Inflammatory macrophage (primary cell): ENCODE measurements at places on chromosomes 6 and 20.

GRCh38 chr6:42618686-42619085 is 54.9 kb downstream of the UBR2 start:
- no peak for DNase-seq

- no peak for DNase-seq
Observed at GRCh38 chr6:124298730-124299129, 495.1 kb downstream of the NKAIN2 start.

DNA sequence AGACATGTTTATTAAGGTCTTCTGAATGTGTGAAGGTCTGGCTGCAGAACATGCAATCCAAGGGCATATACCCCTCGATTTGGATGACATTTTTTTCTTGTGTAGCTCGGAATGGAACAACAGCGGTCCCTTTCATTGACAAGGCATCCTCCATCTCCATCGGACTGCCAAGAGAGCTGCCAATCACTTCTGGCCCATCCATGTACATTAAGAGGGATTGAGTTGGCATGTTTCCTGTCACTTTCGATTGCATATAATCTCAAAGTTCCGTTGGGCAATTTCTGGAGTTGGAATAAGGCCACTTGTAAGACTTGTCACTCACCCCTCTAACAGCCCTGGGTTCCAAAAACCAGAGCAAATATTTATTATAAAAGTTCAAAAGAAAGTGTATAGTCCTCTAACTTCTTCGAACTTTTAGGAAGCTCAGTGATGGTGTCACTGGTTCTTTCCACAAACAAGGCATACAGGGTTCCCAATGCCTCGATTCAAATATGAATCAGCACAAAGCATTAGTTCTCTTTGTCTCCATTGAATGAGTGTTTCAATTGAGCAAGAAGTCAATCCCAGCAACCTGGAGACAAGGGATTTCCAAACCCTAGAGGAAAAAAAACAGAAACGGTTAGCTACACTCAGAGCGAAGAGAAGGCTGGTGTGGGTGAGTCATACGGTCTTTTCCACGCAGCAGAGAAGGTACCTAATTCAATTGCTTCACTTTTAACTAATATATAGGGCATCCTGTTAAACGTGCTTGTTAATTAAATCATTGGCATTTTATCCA is 10.9 kb downstream of the ZNF217 start:
- DNase-seq = peak; percentile 87

DNA sequence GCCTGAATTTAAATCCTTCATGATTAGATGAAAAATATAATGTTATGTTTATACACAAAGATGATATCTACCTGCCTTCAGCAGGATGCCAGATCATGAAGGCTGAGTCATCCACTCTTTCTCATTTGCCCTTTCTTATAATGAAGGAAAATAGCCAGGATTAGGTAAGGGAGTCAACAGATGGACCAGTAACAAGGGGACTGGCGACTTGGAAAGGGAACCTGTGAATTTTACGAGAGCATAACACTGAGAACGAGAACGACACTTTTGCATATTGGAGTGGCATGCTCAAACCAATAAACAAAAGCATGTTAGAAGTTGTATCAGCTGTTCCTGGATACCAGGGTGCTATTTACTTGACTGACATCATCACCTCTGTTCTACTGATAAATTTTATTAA is 154.0 kb downstream of the LAMP5 start:
- DNase-seq = no peak

DNA sequence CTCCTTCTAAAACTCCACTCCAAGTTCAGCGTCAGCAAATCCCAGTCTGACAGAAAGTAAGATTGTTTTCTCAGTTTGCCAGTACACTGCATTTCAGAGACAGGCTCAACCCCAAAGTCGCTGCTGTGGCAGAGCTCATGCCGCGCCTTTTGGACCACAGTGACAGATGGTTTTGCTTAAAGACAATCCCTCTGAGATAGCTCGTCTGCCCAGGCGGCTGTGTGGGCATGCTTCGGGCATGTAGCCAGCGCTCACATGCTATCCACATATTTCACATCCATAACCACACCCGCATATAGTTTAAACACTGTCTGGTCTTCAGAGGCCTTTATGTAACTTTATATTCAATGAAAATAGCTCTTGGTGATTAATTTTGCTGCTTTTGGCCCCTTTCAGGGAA is 14.7 kb upstream of the PXDC1 start:
- peak; percentile 14 for DNase-seq

GRCh38 chr6:118735320-118735719 is 83.9 kb upstream of the CEP85L start:
- no peak for DNase-seq

DNA sequence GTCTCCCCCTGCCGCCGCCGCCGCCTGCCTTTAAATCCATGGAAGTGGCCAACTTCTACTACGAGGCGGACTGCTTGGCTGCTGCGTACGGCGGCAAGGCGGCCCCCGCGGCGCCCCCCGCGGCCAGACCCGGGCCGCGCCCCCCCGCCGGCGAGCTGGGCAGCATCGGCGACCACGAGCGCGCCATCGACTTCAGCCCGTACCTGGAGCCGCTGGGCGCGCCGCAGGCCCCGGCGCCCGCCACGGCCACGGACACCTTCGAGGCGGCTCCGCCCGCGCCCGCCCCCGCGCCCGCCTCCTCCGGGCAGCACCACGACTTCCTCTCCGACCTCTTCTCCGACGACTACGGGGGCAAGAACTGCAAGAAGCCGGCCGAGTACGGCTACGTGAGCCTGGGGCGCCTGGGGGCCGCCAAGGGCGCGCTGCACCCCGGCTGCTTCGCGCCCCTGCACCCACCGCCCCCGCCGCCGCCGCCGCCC is 474 bp downstream of the CEBPB start:
- DNase-seq = peak; percentile 84

DNA sequence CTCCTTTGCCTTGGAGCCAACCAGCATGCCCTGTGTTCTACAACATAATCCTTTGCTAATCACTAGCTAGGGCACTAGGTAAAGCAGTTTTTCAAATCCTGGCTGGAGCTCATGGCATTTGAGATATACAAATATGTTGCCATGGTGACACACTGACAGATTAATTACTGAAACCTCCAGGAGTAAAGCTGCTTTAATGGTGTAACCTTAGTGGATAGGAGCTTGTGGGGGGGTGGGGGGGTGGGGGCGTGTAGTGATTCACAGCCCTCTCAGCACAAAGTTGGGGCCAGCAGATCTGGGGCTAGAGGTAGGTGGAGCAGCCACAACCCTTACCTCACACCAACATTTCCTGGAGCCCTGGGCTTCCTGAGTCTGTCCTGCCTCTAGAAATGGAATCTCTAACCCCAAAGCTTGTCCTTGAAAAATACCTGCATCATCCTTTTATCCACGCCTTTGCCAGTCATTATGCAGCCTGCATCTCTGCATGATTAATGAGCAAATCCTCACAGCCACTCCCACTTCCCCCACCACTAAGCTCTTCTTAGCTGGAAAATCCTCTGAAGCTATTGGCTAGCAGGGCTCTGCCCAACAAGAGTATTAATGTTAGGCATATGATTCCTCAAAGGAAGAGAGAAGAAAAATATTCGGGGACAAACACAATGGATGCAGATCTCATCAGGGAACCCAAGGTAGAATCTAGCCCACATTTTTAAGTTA is 84.5 kb upstream of the PRND start:
- DNase-seq = no peak

GRCh38 chr20:17872959-17873358 is 95.6 kb downstream of the SNX5 start:
- no peak for DNase-seq

GRCh38 chr6:154689493-154690255 is 43.5 kb upstream of the SCAF8 start:
- DNase-seq = no peak

- peak; percentile 53 for DNase-seq
Observed at GRCh38 chr6:105786449-105786848, 299.7 kb upstream of the PRDM1 start.

DNA sequence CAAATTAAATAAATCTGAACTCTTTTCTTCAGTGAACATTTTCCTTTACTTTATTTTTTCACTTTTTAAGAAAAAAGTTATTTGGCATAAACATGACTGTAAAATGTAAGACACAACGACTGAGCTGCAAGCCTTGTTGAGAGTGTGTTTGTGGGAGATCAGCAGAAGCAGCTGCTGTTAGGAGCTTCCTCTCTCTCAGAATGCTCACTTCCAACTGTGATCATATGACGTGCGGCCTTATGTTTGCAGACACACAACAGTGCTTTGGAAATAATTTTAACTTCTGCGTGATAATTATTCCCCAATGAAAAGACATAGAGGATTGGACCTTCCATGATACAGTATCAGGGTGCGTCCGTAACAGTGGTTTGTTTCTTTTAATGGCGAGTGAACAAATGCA is 104.0 kb downstream of the ARHGAP18 start:
- peak; percentile 82 for DNase-seq

- DNase-seq = no peak
Observed at GRCh38 chr6:23087471-23087870, 518.1 kb downstream of the HDGFL1 start.

DNA sequence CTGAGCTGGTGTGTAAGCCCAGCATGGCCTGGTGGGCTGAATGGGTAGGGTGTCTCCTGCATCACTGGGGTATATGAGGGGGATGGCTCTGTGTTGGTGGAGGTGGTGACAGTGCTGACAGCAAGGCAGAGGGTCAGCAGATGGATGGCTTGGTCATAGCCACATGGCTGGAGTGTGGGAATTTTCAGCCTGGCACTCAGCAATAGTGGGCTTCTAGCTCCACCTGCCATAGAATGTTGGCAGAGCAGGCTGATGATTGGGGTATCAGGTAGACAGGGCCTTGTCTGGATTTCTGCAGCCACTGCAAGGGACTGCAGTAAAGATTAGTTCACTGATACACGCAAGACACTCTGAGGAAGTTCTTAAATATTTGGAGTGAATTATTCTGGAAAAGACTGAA is 137.5 kb upstream of the BACH2 start:
- no peak for DNase-seq

DNA sequence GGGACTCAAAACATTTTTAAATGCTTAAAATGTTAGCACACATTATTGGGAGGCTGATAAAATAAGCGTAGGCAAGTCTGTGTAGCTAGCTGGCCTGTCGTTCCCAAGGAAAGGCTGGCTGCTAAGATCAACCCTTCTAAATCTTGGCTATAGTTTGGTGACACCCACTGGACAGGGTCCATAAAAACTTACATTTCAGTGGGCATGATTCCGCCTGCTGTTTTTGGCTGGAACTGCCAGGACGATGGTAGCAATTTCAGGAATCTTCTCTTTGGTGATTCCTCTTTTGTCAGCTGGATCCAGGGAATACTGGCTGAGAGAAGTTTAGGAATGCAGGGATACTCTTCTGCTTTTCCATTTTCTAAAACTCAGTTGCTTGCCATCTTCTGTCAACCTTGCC is 162.2 kb downstream of the NKAIN2 start:
- DNase-seq = no peak

- DNase-seq = no peak
Observed at GRCh38 chr20:32664012-32664677, 9.6 kb downstream of the C20orf203 start.

DNA sequence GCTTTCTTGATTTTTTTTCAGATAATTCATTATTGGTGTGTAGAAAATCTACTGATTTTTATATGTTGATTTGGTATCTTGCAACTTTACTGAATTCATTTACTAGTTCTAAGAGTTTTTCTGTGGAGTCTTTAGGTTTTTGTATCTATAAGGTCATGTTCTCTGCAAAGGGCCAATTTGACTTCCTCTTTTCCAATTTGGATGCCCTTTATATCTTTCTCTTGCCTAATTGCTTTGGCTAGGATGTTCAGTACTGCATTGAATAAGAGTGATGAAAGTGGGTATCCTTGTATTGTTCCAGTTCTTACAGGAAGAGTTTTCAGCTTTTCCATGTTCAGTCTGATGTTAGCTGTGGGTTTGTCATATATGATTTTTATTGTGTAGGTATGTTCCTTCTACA is 14.4 kb upstream of the NKX2-4 start:
- DNase-seq = no peak

- DNase-seq = no peak
Observed at GRCh38 chr6:18022398-18023231, 35.2 kb upstream of the KIF13A start.

DNA sequence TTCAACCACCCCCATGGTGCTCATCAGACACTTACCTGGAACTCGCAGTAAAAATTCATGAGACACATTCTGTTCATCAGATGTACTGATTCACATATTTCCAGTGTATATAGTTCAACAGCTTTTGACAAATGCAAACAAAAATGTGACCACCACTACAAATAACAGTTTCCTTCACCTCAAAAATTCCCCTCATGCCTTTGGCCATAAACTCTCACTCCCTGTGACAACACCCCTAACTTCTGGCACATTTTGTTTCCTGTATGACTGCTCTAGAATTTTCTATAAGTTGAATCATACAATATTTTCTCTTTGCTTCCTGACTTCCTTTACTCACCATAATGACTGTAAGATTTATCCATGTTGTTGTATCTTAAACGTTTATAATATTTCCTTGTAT is 63.7 kb downstream of the C6orf118 start:
- DNase-seq = no peak

- no peak for DNase-seq
Observed at GRCh38 chr20:62854121-62854520, 7.5 kb downstream of the TCFL5 start.

DNA sequence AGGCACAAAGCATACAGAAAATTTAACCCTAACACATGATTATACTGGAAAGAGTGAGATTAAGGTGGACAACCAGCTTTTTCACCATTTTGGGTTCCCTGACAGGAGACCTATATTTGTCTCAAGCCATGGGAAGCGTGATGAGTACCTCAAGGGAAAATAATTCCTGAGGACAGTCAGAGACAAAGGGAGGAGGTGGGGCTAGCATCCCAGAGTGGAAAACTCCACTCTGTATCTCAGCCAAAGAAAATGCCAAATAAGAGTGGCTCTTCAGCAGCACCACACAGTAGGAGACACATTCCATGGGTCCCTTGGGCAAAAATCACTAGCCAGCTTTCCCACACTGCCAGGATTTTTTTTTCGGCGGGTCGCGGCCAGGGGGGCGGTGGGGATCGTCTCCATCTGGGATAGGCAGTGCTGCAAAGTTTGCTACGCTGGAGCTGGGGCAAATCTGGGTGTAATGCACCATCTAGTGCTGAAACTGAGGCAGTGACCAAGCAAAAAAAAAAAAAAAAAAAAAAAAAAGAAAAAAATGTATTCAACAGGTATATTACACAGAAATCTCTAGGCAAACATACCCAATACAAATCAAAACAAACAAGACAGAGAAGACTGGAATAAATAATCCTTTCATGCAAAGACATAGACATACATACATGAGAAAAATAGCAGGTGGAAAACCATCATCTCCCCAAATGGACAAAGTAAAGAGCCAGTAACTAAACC is 77.3 kb upstream of the SLC35F1 start:
- DNase-seq = peak; percentile 3

DNA sequence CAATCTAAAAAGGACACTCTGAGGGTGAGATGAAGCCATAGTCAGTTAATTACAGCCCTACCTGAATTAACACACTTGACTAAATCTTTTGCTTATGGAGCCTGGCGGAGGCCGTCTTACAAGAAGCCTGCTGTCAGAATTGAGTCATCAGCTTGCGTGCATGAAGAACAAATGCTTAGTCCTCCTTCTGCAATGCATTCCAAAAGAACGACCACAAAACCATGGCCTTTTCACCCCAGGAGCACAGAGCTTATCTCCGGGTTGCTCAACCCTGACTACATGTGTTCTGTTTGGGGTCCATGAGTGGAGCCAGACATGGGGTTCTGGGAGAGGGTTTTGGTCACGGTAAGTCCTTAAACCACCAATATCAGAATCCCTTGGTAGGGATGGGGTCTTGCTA is 318.1 kb downstream of the CLIC5 start:
- DNase-seq = peak; percentile 19
